ENCODE measurements at places on chromosomes 2 and 18.

DNA sequence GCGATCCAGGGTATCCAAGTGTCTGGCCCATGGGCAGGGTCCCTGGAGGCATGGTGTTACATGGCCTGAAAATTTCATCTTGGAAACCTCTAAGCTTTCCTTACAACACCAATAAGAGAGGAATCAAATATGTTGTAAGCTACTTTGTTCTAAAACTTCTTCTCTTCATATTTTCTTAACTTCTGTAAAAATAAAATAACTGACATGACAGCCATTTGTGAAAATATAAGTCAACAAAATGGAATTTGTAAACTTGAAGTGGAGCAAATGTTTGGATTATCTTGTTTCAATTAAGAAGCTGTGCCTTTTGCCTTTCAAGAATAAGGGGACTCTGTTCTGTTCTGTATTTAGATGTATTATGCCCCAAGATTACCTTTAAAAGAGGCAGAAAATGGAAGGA lies 319.7 kb downstream of the LPIN1 start:
- no peak for DNase-seq

- no peak for DNase-seq
Observed at GRCh38 chr2:63983986-63984605, 35.1 kb downstream of the VPS54 start.

- DNase-seq = no peak
Observed at GRCh38 chr2:68692511-68692910, 42.1 kb upstream of the ARHGAP25 start.

- no peak for DNase-seq
Observed at GRCh38 chr18:57621246-57621604, 411 bp downstream of the NARS1 start.

DNA sequence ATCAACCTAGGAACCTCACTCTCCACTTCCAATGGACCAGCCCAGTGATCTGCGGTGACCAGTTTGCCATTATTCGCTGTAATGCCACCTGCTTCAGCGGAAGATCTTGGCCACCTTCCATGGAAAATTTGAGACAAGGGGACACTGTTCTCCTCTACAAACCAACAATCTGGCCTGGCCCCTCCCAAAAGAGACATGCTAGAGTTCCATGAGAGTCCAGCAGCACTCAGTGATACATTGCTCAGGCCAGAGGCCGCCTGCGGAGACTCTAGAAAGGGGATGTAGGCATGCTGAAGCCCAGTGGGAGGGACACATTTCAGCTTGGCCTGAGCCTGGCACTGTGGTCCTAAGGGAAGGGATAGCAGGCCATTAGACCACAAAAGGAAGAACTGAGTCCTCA lies 58.3 kb downstream of the COL6A3 start:
- no peak for DNase-seq

DNA sequence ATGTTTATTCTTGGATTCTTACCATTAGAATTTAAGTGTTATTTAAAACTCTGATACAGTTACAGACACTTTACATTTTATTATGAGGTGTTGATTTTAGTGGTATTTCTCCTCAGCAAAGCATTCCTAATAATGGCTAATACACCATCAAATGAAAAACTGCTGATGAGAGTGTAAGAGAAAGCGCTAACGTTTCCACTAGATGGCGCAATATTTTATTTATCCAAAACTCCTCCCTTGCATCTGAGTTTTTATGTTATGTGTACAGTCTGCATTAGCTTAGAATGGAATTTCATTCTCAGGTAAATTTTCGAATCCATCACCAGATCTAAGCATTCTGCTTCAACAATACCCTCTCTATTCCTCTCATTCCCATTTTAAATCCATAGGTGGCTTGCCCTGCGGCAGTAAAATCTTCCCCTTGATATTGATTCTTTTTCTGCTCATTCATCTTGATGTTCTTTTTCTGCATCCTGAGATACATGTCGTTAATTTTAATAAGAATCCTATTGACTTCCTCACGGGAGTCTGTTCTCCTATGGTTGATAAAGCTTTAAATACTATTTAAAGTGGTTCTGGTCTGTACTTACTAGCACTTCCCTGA lies 53.9 kb downstream of the PRKRA start:
- peak; percentile 36 for DNase-seq

GRCh38 chr2:109472331-109472959 lies 141.3 kb downstream of the SEPTIN10 start:
- DNase-seq = no peak

DNA sequence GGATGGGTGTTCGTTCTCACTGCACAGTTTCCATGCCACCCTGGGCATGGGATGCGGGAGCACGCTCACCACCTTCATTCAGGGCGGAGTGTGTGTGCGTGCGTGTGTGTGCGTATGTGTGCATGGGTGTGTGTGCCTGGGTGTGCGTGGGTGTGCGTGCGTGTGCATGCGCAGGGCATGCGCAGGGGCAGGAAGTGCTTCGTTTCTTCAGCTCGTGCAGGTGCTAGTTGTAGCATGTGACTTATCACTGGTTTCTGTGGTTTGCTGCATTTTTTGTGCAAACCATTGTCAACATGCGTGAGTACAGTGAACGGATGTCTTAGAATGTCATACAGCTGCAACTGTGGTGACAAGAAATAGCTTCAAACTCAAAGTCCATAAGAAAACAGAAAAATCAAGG lies 179.5 kb downstream of the PTGR3 start:
- peak; percentile 53 for DNase-seq

DNA sequence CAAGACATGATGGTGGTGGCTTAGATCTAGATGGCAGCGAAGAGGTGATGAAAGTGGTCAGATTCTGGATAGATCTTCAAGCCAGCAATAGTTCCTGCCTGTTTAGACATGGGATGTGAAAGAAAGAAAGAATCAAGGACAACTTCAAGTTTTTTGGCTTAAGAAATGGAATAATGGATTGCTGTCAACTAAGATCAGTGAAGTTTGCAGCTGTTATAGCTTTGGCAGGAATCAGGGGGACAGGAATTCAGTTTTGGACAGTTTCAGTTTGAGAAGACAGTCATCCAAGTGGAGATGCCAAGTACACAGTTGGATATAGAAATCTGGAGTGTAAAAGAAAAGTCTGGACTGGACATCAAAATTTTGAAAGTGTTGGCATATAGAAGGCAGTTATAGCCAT lies 283.7 kb upstream of the PKDCC start:
- DNase-seq = no peak

GRCh38 chr2:118502106-118502505 lies 345.3 kb downstream of the EN1 start:
- no peak for DNase-seq

DNA sequence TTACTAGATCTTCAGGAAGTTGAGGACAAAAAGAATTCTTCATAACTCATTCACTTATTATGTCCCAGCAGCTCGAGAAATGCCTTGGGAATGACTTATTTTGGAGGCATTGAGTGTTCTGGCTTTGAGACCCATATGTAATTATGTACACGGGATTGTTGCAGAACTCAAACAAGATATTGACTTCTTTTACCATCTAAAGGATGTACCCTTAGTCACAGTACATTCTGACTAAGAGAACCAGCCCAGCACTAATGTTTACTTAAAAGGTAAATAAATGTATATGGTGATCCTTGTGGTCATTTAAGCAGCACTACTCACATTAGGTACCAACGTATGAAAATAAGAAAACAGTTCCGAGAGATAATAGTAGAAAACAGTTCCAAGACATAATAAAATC lies 268.9 kb downstream of the ADCYAP1 start:
- no peak for DNase-seq

GRCh38 chr2:177545143-177545542 lies 152.6 kb downstream of the AGPS start:
- no peak for DNase-seq

DNA sequence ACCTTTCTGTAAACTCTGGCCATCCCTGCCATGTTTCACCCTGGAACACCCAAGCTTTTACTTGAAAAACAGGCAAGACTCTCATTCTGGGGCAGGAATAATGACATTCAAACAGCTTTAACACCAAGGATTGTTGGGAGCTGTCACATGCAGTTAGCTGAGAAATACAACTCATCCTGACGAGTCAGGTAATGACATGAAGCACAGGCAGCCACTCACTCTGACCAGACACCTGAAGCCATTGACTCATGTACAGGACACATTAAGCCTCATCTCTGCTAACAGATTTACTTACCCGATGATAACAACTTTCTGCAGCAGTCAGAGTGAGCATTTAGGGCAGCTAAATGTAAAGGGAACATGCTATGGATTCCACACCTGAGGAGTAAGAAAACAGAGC lies 163.1 kb upstream of the PGAP1 start:
- DNase-seq = no peak

GRCh38 chr2:240234503-240234951 lies 94.1 kb upstream of the OTOS start:
- no peak for DNase-seq

DNA sequence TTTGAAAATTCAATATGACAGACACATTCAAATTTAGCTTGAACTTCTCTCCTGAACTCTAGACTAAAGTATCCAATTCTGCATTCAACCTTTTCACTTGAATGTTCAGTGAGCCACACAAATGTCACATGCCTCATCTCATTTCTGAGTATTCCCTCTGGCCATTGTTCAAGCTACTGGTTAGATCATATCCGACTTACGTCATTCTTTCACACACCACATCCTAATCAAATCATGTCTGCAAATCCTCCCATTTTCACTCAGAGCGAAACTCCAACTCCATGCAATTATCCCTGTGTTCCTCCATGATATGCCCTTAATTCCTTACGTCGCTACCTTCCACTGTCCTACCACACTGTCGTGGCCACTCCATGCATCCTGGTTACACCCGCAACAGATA lies 425.1 kb downstream of the CBLN2 start:
- no peak for DNase-seq

GRCh38 chr18:69956665-69957620 lies 9.3 kb upstream of the CD226 start:
- no peak for DNase-seq

DNA sequence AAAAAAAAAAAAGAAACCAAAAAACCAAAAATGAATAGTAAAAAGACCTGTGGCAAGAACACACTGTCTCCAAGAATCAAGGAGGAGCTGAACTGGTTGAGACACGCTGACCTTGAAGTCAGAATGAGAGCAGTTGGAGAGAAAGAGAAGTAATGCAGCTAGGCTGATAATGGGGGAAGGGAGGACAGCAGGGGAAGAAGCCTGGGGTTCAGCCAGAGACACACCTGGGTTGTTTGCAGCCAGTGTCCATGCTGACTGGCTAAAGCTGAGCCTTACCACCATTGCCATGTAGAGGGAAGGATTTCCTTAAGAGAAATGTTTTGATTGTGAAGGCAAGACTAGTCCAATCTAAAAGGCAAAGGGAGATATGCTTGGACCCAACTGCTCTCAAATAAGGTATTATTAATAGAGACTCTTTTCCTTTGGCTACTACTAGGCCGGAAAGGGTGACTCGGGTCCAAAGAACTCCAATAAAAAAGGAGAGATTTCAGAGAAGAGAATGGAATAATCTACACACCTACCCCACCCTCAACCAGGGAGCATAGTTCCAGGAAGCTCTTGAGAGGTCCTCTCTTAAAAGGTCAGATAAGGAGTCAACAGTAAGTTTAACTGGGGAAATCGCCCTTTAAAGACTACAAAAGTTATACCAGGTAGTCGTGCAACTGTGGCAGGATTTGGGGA lies 25.2 kb upstream of the REL start:
- no peak for DNase-seq

GRCh38 chr18:48975817-48976649 lies 25.3 kb upstream of the SMAD7 start:
- no peak for DNase-seq

DNA sequence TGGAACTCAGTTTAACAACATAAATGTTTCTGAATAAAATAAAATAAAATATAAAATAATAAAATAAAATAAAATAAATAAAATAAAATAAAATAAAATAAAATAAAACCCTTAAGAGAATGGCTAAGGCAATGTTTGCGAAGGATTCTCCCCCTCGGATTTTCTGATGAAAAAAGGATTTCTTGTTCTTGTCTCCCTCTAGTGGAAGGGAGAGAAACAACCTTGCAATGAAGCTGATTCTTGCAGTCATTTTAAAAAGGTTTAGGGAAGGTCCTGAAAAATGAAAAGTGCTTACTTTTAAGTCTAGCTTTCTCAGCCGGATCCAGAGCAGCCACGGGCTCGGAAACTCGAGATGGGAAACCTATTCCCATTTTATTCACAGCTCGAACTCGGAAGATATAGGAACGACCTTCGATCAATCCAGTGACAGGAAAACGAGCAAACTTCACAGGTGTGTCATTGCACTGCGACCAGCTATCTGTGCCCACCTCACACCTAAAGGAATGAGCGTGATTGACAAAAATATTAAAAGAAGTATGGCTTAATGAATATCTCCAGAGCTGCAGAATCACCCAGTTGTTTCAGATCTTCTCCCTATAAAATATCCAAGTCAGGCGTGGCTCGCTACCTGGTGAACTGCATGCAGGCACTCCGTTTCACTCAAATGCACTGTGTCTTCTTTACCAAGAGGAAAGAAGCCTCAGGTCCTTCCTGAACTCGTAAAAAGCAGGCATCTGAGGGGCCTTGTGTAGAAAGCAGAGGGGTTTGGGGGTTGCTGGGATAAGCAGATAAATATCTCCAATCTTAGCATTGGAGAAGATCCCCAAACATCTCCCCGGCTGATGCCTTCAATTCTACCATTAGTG lies 68.1 kb downstream of the MYOM1 start:
- peak; percentile 10 for DNase-seq

DNA sequence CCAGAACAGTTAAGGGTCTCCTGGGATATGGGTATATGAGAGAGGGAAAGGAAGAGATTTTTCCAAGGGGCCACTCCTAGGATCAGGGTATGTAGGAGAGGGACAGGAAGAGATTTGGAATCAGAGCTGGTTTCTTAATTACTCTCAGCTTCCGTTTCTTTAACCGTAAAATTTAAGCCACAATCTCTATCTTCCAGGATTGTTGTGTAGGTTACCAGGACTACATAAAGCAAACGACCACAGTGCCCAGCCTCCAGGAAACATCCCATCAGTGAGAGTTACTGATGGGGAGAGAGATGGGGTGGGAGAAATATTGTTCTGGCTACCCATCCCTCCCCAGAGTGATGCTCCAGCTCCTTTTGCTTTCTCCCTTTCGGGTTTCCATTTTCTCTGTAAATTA lies 114.6 kb upstream of the THUMPD2 start:
- no peak for DNase-seq

GRCh38 chr2:71882236-71882946 lies 265.3 kb downstream of the CYP26B1 start:
- no peak for DNase-seq

GRCh38 chr18:12516049-12516630 lies 108.4 kb downstream of the PRELID3A start:
- DNase-seq = no peak

DNA sequence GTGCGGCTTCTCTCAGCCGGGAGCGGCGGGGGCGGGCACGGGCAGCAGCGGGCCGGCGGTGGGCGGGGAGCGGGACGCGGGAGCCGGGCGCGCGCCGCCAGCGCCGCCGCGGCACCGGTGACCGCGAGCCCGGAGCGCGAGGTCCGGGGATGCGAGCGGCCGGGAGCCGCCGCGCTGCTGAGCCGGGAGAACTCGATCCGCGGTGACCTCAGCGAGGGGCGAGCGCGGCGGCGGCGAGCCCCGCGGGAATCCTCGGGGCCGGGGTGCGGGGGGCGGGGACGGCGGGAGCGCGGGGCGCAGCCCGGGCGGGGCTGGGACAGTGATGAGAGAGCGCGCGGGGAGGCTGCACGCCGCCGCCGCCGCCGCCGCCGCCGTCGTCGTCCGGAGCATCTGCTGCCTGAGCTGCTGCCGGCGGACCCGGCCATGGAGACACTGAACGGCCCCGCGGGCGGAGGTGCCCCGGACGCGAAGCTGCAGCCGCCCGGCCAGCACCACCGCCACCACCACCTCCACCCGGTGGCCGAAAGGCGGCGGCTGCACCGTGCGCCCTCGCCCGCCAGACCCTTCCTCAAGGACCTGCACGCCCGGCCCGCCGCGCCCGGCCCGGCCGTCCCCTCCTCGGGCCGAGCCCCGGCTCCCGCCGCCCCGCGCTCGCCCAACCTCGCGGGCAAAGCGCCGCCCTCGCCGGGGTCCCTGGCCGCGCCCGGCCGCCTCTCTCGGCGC lies at the start of gene MTCL1:
TSS of gene MTCL1 (plus strand) at position 319 of the 723 bp plus-strand sequence. CDS start at position 424, 105 bp downstream.
- no peak for DNase-seq

All from Jurkat, Clone E6-1 (cell line).